ENCODE measurements at places on chromosomes 11 and 22.
A peak's percentile ranks its signal among the peaks of the same experiment; 100 is the strongest.

GRCh38 chr11:67651976-67652781, 1.6 kb upstream of the ACY3 start:
- DNase-seq: no peak

- DNase-seq: no peak
These were observed 18.2 kb downstream of the DAGLA start for GRCh38 chr11:61698173-61698948.

GRCh38 chr11:121337078-121337477, 44.5 kb downstream of the SC5D start:
- DNase-seq: no peak

DNA sequence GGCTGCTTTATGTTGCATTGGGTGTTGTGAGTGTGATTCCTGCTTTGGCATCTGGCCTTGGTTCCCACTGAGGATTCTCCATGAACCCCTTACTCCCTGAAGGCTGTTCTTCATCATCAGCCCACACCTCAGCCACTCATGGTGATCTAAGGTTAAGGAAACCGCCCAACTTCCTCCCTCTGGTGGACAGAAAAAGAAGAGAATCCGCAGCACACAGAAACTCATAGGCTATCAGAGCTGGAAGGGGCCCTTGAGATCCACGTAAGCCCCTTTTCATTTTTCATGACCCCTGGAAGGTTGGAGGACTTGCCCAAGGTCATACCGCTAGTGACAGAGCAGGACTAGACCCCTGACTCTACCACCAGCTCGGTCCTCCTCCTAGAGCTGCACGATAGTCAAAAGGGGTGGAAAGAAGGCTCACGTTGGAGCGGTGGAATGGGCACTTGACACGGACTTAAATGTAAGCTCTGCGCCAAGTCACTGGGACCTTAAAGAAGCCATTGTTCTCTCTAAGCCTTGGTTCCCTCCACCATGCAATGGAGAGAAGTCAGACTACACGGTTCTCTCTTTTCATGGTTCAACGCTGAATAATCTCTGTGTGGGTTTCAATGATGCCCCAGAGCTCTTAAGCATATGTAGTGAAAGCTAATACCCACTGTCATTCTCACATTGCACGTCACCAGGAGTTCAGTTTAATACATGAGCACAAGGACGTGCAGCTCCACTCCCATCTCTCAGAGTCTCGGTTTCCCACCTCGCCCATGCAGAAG, 83.6 kb upstream of the CRTAM start:
- DNase-seq: peak; percentile 25

GRCh38 chr11:55714982-55715888, 53.2 kb downstream of the OR4C6 start:
- DNase-seq: no peak

GRCh38 chr22:23205339-23206049, 25.2 kb downstream of the BCR start:
- DNase-seq: no peak

DNA sequence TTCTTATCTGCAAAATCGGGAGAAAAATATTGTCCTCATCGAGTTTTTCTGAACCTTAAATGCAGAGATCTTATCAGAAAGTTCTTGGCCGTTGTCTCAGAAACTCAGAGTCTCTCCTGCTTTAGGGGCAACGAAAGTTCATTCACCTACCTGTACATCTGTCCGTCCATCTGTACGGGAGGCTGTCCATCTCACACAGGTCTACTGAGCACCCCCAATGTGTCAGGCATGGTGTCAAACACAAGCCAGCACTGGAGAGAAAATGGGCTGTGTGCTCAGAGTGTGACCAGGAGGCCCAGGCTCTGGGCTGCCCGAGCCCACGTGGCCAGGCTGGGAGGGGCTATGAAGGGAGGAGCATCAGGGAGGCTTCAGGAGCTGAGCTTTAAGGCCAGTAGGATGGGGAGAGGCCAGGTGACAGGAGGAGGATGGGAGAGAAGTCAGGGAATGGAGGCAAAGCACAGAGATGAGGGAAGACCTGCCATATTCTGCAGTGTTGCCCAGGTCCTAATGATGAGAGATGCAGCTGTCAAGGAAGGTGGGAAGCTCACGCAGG, 62.4 kb upstream of the MYEOV start:
- no peak for DNase-seq

- DNase-seq: no peak
These were observed 2.6 kb upstream of the CHRM1 start for GRCh38 chr11:62923601-62924411.

DNA sequence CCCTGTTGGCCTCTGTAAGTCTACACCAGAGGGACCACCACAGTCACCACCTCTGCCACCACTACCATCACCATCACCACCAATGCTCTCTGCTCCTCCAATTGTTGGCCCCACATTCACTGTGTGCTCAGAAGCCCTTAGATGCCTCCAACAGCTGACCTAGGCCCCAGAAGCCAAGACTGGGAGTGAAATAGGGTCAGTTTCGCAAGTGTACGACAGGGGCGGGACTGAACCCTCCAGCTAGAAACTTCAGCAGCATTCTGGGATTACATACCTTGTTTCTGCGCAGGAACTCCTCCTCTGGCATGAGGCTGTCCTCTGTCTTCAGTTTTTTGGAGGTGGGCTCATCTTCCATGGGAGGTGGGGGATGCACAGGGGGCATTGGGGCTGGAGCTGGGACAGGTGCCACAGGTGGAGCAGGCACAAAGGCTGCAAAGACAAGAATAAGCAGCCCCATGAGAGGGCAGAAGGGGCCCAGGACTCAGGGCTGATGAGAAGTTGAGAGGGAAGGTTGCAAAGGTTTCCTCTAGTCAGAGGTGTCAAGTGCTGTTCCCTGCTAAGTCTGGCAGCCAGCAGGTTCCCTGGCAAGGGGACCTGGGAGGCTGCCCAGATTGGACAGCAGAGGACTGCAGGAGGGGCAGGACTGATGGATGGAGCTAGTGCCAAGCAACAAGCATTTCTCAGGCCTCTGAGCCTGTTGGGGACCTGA, 10.2 kb upstream of the TBC1D10A start:
- no peak for DNase-seq

DNA sequence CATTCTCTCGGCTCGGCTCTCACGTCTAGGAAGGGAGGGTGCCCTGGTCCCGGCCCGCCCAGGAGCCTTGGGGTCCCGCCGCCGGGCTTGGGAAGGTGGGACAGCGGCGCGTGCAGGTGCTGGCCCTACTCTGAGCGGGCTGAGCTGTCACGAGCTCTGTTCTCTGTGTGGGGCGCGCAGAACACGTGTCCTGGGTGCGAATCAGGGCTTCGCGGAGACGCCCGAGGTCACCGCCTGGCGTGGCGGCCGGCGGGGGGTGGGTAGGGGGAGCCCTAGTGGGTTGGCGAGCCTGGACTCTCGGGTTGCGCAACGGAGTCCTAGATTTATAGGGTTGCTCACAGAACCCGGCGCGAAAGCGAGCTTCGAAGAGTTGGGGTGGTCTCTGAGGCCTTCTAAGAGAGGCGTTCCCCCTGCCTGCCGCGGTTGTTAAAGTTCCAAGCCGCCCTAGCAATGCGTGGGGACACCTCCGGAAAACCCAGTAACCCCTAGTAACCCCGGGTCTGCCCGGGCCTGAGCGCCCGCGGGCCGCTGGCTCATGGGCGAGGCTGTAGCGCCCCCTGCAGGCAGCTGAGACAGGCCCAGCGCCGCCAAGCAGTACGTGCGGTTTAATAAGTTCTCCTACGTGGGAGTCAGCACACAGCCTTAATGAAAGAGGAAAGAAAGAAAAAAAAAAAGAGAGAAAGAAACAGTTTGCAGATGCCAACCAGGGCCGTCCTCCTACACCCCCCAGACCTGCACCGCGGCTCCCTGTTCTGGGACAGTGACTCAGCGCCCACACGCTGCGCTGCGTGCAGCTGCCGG, 2.7 kb downstream of the ADM start:
- peak; percentile 83 for DNase-seq

DNA sequence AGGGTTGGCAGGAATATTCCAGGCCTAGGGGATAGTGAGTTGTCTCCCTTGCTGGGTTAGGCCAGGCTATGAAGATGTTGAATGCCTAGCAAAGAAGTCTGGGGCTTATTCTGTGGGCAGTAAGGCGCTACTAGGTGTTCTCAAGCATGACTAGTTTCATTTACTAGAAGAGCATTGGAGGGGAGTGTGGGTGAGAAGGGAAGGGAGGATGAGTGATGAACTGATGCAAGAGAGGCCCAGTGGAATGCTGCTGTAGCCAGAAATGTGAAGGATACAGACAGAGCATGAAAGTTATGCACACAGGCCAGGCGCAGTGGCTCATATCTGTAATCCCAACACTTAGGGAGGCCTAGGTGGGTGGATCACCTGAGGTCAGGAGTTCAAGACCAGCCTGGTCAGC, 33.5 kb downstream of the POU2F3 start:
- DNase-seq: no peak

- no peak for DNase-seq
These were observed 450.8 kb downstream of the SOX6 start for GRCh38 chr11:15905366-15906104.

DNA sequence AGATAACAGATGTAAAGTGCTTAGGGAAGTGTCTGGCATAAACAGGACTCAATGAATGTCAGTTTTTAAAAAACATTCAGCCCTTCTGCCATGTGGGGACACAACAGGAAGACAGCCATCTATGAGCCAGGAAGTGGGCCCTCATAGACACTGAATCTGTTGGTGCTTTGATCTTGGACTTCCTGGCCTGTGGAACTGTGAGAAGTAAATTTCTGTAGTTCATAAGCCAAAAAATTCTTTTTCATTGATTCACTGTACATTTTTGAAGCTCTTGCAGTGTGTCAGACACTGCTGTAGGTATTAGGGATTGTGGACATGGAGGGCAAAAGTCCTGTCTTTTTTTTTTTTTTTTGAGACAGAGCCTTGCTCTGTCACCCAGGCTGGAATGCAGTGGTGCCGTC, 188.6 kb downstream of the HIPK3 start:
- DNase-seq: no peak

DNA sequence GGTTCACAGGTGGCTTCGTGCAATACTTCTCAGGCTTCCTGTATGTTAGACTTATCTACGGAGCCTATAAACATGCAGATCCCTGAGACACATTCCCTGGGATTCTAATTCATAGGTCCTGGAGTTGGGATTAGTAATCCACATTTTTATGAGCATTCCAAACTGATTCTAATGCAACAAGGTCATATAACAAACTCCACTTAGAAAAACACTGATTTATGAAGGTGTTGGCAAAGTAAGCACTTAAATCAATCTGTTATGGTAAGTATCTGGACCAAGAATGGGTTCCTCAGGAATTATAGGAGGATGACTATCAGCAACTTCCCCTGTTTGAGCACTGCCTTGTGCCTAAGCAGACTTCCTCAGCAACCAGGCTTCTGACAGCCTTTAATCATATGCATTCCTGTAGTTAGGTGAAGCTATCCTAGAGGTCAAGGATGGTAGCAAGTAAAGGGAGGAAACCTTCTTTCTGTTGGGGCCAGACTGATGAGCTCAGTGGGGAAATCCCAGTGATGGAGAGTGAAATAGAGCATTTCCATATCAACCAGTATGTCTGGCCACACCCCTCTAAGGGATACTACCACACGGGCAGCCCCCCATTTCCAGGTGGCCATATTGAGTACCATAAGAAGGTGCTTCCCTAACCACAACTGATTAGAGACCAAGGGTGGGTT, 89.6 kb downstream of the RASSF10 start:
- no peak for DNase-seq

GRCh38 chr11:78657968-78658839, 83.5 kb upstream of the NARS2 start:
- no peak for DNase-seq

GRCh38 chr11:117271208-117271607, 19.9 kb upstream of the BACE1-AS start:
- no peak for DNase-seq

DNA sequence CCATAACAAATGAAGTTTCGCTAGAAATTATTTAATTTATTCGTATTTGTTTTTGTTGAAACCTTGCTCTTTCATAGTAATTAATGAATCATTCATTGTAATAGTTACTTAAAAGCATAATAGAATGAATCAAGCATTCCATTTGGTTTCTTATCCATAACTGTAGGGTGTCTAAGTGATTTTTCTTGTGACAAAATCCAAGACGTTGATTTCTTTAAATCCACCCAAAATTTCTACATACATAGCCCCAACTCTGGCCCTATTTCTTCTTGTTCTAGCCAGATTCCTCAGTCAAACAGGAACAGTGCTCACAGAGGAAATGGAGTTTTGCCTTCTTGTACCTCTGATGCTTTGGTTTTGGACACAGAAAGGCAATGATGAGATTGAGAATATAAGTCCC, 25.5 kb downstream of the UBASH3B start:
- DNase-seq: no peak

GRCh38 chr22:48615171-48616008, 1212.3 kb downstream of the BRD1 start:
- no peak for DNase-seq

GRCh38 chr11:28679795-28680468, 571.7 kb downstream of the METTL15 start:
- DNase-seq: no peak

DNA sequence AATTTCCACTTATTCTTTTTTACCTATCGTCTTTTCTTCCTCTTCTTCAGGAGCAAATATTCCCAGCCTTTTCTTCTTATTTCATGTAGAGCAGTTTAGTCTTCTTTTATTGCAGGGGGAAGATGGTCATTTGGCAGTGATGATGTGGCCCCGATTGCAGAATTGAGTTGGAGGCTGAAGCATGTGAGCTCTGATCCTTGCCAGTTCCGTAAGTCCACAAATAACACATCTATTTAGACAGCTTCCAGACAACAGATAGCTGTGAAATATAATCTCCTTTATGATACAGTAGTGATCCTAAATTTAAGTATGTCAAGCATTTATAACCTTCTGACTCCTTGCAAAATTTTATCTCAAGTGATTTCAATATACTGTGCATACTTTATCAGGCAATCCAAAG, 27.5 kb downstream of the REXO2 start:
- DNase-seq: no peak

- DNase-seq: no peak
These were observed 300.4 kb downstream of the TMEM135 start for GRCh38 chr11:87338046-87338639.

- DNase-seq: no peak
These were observed 112.5 kb downstream of the DBX1 start for GRCh38 chr11:20047769-20048154.

DNA sequence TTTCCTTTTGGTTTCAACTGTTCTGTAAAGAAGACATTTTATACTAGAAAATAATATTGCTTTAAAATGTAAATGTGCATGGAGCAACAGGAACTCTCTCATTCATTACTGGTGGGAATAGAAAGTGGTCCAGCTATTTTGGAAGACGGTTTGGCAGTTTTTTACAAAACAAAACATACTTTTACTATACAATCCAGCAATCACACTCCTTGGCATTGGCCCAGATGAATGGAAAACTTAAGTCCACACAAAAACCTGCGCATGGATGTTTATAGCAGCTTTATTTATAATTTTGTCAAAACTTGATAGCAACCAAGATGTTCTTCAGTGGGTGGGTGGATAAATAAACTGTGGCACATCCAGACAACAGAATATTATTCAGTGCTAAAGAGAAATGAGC, 49.9 kb upstream of the SEPTIN5 start:
- DNase-seq: no peak

GRCh38 chr11:13278609-13279486, 1.3 kb downstream of the BMAL1 start:
- no peak for DNase-seq

GRCh38 chr11:84855508-84856245, 771.5 kb downstream of the DLG2 start:
- no peak for DNase-seq

GRCh38 chr11:12845163-12845562, 164.0 kb upstream of the RASSF10 start:
- DNase-seq: no peak

GRCh38 chr22:50683994-50684371, 11.4 kb downstream of the SHANK3 start:
- no peak for DNase-seq
